Natural killer cell (primary cell): ENCODE measurements at places on chromosomes 16 and 17. TPM values are rescaled to one million over a fixed set of nuclear protein-coding genes. Genes with fewer than 3 reads are reported as not detected.
A peak's percentile ranks its signal among the peaks of the same experiment; 100 is the strongest.

DNA sequence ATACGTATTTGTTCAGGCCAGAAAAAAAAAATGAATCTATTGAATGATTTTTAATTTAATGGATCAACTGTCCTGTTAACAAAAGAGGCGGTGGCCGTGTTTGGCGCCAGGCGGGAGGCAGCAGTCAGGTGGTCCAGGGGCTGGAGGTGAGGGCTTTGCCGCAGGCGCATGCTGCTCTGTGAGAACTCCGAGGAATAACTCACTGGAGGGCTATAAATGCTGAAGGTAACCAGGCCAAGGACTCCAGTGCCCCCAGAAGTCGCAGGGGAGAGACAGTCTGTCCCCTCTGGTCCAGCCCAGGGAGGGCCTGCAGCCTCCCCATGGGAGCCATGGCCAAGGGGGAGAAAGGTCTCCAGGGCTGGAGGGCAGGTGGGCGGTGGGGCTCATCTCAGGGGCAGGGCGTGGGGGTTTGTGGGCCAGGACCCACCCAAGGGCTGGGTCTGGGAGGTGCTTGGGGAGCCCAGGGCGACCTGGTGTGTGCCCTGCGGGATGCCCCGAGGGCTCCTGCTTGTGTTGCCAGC lies 7.1 kb upstream of the BAHCC1 start:
- no peak for DNase-seq

DNA sequence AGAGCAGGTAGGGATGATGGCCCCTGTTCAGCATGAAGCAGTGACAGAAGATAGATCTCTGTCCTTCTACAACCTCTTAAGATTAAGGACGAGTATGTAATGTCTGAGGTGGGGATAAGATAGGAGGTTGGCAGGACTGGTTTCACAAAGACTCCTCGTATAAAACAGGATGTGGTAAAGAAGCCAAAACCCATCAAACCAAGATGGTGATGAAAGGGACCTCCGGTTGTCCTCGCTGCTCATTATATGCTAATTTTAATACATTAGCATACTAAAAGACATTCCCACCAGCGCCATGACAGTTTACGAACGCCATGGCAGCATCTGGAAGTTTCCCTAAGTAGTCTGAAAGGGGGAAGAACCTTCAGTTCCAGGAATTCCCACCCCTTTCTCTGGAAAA lies 27.3 kb downstream of the MIS12 start:
- no peak for DNase-seq

DNA sequence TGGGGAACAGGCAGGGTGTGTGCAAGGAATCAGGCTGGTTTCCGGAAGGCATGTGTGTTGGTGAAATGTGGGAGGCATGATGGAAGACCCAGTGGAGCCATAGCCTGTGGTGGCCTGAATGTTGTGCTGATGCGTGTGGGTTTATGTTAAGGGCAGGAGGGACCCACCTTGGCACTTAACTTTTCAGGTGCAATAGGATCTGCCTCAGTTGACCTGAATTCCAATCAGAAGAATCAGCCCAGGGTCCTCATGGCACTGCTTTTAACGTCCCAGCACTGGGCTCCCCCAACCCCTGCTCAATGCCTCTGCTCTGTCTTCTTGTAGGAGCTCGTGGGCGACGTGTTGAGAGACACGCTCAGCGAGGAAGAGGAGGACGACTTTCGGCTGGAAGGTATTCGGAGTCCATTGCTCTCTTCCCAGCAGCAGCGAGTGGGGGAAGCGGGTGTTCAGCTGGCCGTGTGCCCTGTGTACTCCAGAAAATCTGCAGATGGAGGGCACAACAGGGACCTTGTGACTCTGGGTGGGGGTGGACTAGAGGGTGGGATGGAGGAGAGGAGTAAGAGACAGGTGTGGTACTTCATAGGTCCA lies 59.9 kb downstream of the NKD1 start:
- DNase-seq: no peak

DNA sequence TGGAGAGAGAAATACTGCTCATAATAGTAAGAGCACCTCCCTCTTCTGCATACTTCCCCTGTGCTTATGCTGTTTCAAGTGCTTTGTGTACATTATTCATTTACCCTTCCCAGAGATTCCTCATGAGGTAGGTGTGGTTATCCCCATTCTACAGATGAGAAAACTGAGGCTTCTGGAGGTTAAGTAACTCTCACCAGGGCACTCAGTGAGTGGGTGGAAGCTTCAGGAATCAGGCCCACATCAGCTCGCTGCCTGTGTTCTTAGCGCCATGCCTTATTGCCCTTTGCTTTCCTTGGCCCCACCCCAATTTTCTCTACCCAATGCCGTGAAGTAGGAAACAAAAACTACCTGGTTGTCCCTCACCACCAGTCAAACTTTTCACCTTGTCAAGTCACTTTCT lies 18.1 kb upstream of the ITGB3 start:
- DNase-seq: no peak

DNA sequence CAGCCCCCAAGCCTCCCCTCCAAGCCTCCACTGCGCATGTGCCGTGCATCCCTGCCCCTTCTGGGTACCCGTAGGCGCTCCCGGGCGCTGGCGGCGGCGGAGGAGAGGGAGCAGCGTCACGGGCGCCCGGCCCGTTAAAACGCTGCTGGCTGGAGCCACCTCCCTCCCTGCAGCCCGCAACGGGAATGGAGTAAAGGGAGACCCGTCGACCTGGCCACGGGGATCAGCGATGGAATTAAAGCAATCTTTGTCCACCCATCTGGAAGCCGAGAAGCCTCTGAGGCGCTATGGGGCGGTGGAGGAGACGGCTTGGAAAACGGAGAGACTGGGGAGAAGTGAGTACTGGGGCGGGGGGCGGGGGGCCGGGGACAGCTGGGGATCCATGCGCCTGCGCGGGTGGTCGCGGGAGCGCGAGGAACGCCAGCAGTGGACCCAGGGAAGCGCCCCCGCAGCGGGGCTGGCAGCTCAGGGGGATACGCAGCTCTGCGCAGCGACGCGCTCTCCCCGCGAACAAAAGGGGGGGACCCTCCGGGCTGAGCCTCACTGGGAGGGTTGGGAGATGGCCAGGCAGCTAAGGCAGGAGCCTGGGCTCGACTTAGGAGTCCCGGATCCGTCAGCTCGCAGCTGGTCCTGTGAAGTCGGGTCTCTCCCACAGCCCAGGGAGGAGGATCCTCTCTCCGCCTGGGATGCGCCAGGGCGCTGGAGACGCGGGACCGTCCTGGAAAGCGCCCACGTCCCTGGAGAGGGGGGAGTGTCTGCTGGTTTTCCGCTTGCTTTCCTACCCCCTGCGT lies at the start of gene BMERB1:
BMERB1 (plus strand) TSS at position 164 of the 791 bp plus-strand sequence; CDS start at position 230, 66 bp downstream.
- DNase-seq: peak; percentile 55

DNA sequence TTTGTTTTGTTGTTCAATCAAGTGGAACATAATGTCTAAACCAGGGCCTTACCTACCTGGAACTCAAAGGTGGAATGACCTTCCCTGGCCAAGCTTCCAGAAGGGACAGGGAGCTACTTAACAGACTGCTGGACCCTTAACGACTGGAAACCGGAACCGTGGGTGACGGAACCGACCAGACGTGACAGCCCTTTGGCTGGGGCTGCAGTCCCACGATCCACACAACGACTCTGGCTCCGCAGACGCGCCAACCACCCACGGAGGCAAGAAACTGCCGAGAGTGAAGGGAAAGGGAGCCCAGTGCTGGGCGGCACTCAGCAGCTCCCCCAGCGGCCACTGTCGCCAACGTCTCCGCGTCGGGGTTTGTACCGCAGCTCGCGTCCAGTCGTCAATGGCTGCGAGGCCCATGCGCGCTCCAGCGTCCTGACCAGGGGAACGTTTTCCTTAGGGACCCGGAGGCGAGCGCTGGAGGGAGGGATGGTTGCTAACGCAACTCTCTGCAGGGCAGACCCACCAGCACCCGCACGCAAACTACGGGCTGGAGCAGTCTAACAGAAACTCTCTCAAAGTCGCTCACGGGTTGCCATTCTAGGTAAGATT lies 5.5 kb upstream of the KIF22 start:
- peak; percentile 87 for DNase-seq

DNA sequence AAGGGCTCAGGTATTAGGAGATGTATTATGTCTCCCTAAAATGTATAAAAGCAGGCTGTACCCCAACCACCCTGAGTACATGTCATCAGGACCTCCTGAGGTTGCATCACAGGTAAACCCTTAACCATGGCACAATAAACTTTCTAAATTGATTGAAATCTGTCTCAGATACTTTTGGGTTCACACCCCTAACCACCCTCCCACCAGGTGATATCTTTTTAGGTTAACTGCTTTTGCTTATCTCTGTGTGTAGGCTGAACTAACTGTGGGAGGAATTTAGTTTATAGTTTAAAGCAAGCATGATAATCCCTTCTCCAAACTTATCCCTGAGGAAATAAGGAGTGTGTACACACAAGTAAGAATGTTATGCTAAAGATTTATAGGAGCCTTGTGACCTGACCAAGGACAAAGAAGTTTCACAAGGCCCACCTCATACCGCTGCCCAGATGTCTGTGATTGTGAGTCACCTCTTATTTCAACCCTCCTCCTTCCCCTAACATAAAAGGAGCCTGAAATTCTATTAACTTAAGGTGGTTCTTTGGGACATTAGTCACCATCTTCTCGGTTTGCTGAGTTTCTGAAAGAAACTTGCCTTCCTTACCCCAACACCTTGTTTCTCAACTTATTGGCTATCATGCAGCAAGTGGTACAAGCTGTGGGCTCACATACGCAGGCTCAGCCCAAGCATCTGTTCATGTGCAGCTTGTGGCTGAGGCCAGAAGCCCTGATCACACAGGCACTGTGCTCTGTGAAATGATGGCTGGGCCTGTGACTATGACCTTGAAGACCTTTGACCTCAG lies 11.3 kb downstream of the PRSS22 start:
- DNase-seq: no peak

DNA sequence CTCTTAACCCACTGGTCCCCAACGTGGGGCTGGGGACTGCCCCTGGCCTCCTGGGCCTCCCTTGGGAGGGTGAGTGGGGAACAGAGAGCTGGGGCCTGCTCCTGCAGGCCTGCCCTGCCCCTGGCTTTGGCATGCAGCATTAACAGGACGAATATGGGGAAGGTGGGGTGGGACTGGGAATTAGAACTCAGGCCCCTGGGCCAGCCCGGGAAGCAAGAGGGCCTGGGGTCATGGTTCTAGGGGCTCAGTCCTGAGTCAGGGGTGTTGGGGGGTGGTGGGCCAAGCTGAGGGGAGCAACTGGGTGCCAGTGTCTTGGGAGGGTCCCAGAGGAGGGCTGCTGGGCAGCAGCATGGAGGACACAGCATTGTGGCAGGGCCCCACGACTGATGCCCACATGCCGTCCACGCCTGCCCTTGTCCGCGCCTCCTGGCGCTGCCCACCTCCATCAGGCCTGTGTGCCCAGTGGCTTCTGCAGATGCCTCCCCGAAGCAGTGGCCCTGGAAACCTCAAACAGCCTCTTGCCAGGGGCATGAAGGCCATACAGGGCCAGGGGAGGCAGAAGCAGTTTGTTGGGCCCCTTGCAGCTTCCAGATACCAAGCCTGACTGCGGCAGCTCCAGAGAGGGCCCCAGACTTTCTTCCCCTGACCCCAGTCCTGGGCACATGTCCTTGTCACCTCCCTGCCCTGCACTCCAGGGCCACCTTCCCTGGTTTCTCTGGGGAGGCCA lies 4.8 kb downstream of the MAP2K3 start:
- no peak for DNase-seq

DNA sequence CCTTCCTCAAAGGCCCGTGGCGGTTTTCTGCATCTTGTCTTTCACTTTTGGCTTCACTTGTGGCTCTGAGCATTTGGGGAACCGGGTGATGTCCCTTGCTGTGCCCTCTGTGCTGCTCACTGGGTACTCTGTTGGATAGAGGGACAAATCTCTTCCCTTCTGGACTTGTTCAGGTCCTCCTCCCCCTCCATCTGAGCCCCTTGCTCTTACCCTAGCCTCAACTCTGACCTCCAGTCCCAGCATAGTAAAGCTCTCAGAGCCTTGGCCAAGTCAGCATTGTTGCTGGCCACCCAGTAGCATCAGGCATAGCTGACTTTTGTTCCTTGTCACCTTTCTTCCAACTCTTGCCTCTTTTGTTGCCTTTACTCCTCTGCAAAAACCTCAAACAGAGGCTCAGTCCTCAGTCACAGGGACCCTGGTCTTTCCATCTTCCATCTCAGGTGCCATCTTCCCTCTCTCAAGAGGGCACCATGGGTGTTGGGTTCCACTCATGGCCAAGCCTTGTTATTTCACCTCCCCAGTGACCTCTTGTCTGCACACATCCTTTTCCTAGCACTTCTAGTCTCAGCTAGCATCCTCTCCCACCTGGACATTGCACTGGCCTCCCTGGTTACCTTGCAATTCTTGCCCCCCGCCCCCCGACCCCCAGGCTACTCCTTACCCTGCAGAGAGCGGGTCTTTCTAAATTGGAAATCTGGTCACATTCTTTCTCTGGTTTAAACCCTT lies 393 bp upstream of the PSMB10 start:
- DNase-seq: no peak

DNA sequence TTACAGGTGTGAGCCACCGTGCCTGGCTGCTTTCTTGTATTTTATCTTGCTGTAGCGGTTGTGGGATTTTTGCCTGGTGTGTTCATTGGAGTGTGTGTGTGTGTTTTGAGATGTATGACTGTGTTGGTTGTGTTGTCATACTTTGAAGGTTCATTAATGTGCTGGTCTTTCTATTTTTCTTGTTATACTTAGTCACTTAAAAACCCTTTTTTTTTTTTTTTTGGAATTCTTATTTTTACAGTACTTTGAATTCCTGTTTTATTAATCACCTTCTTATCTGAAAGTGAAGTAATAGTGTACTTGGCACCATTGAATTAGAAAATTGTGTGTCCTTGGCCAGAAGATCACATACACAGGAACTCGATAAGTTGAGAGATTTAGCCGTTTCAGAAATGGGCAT lies 30.2 kb downstream of the TENT4B start:
- no peak for DNase-seq

GRCh38 chr17:61508912-61509311 lies 56.7 kb downstream of the TBX4 start:
- DNase-seq: no peak

DNA sequence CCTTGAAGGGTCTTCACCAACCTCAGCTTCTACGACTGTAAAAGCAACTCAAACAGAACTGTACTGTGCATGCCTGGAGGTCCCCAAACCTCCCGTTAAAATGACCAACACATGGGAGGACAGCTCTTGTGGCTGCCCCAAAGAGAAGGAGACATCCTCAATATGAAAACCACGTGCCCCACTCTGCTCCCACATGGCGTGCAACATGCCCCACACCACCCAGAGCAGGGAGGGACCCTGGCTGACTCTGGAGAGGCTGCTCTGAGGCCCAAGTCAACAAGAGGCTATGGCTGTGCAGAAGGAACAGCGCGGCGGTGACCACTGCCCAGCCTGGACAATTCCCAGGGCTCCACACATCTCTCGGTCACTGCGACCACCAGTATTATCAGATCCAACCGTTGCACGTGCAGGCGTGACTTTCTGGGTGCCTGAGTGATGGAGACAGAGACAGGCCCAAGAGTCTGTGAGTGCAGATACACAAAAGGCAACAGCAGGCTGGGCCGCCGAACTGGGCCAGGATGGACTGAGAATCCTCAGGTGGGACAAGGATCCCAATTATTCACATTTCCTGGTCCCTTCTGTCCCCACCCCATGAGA lies 1.4 kb downstream of the PLD6 start:
- DNase-seq: no peak

- DNase-seq: no peak
These were observed 26.4 kb downstream of the ARHGAP44 start for GRCh38 chr17:12815642-12816141.

GRCh38 chr17:42980274-42980765 lies at the start of gene RUNDC1:
TSS of gene RUNDC1 (plus strand) at chr17:42980565. CDS start at chr17:42980577, 12 bp downstream.
- peak; percentile 86 for DNase-seq

- DNase-seq: no peak
These were observed 70.3 kb downstream of the ABCA8 start for GRCh38 chr17:68884888-68885287.

The KRT33A gene
- not detected for total RNA-seq

The CMTM2 gene
- total RNA-seq: 1.6 TPM

The ARHGAP23 gene
- 1.7 TPM for total RNA-seq

The NOTUM gene
- total RNA-seq: not detected
